GM03348 (cell line): ENCODE measurements at places on chromosomes 2 and 18.

GRCh38 chr2:102662833-102663232 is 43.5 kb downstream of the SLC9A2 start:
- DNase-seq, result no peak

DNA sequence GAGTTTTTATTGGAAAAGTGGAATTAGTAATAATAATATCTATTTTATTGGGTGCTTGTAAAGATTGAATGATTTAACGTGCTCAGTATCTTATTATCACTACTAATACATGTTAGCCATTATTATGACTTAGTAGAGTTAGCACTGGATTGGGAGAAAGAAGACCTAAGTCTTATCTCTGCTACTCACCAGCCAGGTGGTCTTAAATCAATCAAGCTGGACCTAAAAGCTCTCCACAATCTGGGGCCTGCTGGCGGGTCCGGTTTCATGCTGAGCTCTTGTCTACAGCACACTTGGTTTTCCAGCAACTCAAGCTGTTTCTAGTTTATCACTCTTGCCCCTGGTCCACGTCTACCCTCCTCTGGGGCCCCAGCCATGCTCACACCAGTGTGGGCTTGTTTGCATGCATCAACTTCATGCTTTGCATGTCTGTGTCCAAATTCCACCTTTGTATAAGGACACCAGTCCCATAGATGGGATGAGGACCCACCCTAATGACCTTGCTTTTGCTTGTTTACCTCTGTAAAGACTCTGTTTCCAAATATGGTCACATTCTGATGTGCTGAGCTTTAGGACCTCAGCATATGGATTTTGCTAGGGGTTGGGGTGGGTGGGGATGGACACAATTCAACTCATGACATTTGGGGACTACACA is 363.1 kb downstream of the LPIN1 start:
- DNase-seq, result no peak

- DNase-seq, result no peak
Observed at GRCh38 chr2:41933046-41933420, 114.8 kb upstream of the PKDCC start.

- no peak for DNase-seq
Observed at GRCh38 chr2:160426604-160427003, 67.0 kb downstream of the RBMS1 start.

DNA sequence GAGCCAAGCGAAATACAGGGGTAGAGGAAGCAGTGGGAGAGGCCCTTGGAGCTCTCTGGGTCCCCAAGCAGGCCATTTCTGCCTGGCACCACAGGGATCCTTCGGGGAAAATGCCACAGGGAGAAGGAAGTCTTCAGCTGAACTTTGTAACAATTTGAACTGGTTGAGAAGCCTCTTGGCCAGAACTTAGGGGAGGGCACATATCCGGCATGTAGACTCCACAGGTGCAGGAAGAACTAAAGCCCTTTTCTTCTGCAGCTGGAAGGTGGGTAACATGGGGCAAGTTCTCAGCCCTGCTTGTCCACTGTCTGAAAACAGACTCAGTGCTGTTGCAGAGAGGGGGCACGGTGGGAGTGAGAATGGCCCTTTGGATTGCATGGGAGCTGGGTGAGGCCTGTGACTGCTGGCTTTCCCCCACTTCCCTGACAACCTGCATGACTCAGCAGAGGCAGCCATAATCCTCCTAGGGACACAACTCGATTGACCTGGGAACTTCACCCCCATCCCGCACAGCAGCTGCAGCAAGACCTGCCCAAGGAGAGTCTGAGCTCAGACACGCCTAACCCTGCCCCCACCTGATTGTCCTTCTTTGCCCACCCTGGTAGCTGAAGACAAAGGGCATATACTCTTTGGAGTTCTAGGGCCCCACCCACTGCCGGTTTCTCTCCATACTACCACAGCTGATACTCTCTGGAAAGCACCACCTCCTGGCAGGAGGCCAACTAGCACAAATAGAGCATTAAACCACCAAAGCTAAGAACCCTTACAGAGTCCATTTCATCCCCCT is 101.6 kb upstream of the FAM136A start:
- no peak for DNase-seq

- DNase-seq, result no peak
Observed at GRCh38 chr2:239445771-239446524, 45.1 kb upstream of the HDAC4 start.

- peak; percentile 87 for DNase-seq
Observed at GRCh38 chr18:50268022-50268747, 1.9 kb upstream of the CFAP53 start.

- DNase-seq, result peak; percentile 96
Observed at GRCh38 chr2:102141970-102142828, at the start of gene IL1R1. Gene IL1R1, plus strand, starts transcription at chr2:102142746. Its CDS starts 14,979 bp downstream, at chr2:102157725.

DNA sequence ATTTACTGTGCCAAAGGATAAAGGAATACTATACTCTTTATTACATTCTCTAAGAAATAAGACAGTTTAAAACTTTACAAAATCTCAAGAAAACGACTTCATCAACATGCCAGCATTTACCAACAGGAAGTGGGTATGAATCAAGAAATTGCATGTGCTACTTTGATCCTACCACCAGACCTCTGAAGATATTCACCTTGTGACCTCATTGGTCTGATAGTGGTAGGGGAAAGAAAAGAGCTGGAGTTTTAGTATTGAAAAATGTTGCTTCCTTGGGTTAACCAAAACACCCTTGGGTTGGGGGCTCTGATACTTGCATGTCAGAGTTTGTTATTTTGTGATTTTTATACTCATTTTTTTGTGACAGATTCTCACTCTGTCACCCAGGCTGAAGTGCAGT is 84.1 kb upstream of the LPIN2 start:
- DNase-seq, result no peak

DNA sequence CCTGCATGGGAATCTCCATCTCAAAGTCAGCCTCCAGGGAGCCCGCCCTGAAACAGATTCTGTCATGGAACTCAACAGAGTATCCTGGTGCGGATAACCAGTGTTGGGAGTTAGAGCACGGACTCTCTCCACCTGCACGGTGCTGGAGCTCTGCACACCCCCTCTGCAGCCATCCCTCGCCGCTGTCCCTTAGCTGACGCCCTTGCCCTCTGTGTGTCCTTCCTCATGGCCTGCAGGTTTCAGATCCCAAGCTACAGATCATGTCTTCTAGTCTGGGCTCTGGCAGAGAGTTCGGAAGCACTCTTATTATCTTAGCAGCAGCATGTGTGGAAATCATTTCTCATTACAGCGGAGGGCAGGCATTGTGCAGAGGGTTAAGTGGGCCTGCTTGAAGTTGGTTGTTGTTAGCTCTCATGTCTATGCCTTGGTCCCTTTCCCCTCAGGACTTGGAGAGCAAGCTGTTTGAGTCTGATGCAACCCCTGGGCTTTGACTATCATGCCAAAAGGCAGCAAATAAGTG is 26.0 kb downstream of the TMEM127 start:
- DNase-seq, result no peak

DNA sequence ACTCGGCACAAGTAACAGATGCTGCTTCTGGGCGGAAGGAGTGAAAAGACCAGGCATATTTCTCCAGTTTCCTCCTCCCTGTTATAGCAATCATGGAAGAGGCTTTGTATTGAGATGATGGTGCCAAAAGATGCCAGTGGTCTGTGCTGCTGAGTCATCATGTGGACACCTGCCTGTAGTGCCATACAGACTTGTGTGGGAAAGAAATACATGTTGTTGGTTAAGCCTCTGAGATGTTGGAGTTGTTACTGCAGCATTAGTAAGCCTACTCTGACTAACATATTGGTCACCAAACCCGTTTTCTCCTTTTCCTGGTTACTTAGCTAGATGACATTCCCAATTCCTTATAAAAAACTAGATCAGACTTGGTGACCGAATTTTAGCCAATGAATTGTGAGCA is 356.9 kb downstream of the ZNF521 start:
- DNase-seq, result no peak

DNA sequence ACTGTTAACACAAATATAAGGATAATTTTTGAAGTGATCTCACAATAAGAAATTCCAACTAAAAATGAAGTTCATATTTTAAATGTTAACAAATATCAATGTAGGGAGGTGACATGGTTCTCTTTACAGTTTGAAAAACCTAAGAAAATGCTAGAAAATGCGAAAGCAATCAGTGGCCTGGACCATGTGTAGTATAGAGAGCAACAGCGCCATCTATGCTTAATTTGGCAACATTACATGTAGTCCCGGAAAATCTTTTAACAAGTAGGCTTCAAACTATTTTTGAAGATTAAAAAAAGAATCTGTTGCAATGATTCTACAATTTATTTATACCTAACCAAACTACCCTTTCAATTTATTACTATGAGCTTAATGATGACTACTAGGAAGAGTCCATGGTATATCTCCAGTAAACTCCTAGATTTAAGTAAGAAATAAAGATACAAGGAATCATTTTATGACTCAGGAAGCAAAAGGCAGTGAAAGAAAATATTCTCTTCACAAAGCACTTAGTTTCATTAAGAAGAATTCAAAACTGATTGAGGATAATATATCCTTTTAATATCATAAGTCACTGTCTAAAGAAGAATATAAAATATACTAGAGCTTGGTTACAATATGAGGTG is 33.3 kb downstream of the NDUFA10 start:
- peak; percentile 74 for DNase-seq

DNA sequence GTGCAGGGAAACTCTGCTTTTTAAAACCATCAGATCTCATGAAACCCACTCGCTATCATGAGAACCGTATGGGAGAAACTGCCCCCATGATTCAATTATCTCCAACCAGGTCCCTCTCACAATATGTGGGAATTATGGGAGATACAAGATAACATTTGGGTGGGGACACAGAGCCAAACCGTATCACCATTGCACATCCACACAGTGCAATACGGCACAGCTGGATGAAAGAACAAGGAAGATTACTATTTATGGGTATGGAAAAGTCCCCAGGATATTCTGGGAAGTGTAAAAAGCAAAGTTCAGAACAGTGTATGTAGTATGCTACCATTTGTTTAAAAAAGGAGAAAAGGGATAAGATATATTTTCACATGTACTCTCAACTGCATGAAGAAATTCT is 290.1 kb downstream of the PIK3C3 start:
- no peak for DNase-seq

GRCh38 chr2:219387306-219388120 is at the start of gene DNPEP:
Gene DNPEP, minus strand, starts transcription at chr2:219387912. Its CDS starts 118 bp downstream, at chr2:219387794.
- peak; percentile 99 for DNase-seq

GRCh38 chr2:205323929-205324328 is 358.4 kb upstream of the NRP2 start:
- DNase-seq, result no peak

DNA sequence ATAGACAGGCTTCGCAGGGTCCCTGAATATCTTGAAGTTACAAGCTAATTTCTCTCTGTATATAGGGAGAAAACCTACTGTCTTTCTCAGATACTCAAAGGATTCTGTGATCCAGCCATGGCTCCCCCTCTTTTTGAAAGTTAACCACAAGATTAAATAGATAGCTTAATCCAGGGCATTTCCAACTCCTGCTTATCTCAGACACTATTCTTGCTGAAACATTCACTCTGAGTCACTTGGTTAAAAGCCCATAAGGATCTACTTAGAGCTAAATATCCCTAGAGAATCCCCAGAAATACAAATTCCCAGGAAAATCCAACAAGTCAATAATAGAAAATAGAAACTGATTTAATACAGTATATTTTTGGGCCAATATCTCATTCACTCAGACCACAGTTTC is 179.1 kb upstream of the LYPD1 start:
- peak; percentile 36 for DNase-seq

GRCh38 chr2:17620280-17620679 is 79.8 kb downstream of the VSNL1 start:
- DNase-seq, result peak; percentile 37

DNA sequence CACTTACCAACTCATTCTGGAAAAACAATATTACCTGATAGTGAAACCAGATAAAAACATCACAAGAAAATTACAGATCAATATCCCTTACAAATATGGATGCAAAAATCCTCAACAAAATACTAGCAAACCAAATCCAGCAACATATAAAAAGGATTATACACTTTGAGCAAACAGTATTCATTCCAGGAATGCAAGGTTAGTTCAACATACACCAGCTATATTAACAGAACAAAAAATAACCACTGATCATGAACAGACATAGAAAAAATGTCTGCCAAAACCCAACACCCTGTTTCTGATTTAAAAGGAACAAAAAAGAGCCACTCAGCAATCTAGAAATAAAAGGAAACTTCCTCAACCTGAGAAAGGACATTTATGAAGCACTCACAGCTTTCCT is 62.1 kb downstream of the TLK1 start:
- DNase-seq, result no peak

DNA sequence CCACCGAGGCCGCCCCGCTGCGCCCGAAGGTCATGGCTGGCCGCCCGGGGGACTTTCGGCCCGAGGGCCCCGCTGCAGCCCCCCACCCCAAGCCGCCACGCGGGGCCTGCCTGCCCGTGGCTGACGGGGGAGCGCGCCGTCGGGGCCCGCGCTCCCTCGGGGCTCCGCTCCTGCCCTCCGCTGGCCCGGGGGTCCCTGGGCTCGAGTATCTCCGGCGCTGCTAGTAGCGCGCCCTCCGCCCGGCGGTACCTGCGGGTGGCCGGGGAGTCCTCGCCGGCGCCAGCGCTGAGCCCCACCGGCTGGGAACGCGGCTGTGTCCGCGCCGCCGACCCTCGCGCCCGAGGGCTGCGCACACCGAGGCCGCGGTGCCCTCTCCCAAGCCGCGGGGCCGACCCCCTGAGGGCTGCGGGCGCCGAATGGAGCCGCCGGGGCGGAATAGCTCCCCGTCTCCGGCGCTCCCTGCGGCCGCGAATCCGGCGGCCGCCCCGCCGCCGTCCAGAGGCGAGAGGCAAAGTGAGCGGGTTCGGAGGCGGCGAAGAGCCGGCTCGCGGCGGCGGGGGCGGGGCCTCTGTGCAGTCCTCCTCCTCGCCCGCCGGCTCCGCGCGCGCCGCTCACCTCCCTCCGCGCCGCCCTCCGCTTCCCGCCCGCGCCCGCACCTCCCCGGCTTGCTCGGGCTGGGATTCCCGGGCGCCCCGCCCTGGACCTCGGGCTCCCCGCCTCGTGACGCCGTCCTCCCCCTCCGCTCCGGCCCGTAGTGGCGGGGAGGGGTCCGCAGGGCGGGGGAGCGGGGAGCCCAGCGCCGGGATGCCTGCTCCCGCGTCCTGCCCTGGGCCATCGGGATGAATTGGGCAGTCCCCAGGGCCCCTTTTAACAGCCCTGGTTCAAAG is at the start of gene KCNG3:
TSS of gene KCNG3 (minus strand) at position 515 of the 887 bp plus-strand sequence. CDS start at position 34, 481 bp downstream.
- peak; percentile 77 for DNase-seq
